ENCODE measurements at places on chromosomes 13 and 19.

DNA sequence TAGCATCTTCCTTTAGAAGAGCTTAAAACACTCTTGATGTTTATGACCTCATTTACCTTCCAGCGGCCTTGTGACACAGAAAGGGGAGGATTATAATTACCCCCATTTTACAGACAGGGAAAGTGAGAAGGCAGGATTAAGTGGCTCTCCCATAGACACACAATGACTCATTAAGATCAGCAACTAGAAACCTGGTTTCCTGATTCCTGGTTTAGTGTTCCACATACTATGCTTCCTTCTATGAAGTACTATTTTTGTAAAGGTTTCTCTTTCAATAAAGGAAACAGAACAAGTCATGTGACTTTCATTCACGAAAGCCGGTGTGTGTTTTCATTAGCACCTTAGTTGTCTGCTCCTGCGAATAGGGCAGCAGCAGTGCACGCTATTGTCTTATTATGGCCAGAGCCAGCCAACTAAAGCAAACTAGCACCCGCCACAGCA is 8.3 kb downstream of the IRS2 start:
- DNase-seq = no peak

- no peak for DNase-seq
Observed at GRCh38 chr13:42649831-42650230, 75.9 kb downstream of the TNFSF11 start.

- no peak for DNase-seq
Observed at GRCh38 chr13:47216176-47216822, 319.4 kb upstream of the HTR2A start.

DNA sequence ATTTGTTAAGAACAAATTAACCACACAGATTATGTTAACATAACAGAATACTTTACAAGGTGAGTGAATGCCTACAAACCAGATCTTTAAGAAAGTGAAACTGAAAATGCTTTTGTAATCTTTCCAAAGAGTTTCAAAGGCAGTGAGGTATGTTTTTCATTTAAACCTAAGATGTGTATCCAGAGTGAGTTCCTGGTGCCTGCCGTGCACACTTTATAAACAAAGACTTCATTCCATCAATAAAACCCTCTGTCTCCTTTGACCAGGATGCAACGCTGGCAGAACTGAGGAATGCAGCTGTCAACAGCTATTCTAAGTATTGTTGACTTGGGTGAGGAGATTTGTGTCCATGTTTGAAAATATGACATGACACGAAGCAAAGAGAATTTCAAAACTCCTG is 344.6 kb downstream of the DNAJC15 start:
- no peak for DNase-seq

DNA sequence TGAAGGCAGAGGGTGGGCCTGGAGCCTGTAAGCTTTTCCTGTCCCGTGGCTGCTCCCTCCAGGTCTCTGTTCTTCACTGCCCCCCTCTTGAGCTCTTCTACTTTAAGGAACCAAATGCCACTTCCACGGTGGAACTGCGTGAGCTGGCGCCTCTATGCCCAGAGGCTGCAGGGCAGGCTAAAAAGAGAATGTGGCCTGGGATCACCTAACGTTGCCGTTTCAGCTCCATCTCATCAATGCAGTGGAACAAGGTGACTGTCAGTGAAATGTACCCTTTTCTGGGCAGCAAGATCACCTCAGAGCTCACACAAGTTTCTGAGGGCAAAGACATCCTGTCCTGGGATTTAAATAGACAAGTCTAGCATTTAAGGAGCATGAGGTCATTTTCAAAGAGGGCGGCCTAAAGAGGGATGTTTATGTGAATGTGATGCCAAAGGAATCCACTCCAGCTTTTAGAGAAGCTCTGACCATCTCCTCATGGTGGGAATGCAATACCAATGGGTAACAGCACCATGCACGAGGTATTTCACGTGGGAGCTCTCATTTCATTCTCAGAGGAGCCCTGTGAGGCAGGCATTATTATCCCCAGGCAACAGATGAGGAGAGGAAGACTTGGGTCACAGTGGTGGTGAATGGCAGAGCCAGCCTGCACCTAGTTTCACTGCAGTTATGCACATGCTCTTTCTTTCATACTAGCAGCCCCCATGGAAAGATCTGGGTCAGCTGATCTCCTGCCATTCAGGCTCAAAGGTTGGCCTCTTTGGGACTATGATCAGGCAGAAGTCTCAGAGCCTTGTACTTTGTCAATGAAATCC is 39.3 kb downstream of the RGCC start:
- DNase-seq = no peak

DNA sequence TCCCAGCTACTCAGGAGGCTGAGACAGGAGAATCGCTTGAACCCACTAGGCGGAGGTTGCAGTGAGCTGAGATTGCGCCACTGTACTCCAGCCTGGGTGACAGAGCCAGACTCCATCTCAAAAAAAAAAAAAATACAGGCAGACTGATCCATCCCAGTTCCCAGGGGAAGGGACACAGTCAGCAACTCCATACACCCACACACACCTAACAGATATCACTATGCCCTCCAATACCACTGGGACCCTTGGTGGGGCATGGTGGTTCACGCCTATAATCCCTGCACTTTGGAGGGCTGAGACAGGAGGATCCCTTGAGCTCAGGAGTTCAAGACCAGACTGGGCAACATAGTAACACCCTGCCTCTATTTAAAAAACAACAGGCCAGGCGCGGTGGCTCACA is 2.6 kb downstream of the DPF1 start:
- no peak for DNase-seq

- DNase-seq = no peak
Observed at GRCh38 chr19:611481-611868, 21.8 kb downstream of the HCN2 start.

Measured in sigmoid colon (tissue), 7 donors.